ENCODE measurements at places on chromosomes 6 and 20.

DNA sequence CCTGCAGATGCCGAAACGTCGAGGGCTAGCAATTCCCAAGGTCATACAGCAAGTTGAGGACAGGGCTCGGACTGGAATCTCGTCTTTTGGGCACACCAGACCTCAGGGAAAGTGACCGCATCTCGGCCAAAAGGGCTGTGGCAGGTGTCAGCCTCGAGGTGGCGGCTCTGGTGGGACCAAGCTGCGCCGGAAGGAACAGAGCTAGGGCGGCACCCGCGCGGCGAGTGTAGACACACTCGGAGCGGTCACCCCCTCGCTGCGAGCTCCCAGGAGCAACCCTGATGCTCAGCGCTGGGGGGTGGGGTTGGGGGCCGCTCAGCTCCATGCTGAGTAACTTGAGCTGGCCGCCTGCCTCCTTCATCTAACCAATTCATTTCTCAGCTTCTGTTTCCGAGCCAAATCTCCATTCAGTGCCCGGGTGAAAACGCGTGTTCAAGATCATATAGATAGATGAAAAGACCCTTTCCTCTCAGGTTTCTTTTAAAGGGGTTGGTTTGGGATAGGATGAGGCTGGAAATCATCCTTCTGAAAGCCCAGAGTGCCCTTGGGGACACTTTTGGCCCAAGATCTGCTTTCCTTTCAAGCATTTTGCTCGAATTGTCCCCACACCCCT, 2.2 kb upstream of the TUBB2B start:
- no peak for DNase-seq

- no peak for DNase-seq
Measured at GRCh38 chr20:57251344-57251743, 15.1 kb downstream of the BMP7 start.

GRCh38 chr6:170200458-170200891, 90.4 kb downstream of the DLL1 start:
- DNase-seq = no peak

- no peak for DNase-seq
Measured at GRCh38 chr20:19631410-19631809, 126.6 kb upstream of the RIN2 start.

GRCh38 chr6:143966312-143966711, 41.7 kb downstream of the PLAGL1 start:
- DNase-seq = no peak

DNA sequence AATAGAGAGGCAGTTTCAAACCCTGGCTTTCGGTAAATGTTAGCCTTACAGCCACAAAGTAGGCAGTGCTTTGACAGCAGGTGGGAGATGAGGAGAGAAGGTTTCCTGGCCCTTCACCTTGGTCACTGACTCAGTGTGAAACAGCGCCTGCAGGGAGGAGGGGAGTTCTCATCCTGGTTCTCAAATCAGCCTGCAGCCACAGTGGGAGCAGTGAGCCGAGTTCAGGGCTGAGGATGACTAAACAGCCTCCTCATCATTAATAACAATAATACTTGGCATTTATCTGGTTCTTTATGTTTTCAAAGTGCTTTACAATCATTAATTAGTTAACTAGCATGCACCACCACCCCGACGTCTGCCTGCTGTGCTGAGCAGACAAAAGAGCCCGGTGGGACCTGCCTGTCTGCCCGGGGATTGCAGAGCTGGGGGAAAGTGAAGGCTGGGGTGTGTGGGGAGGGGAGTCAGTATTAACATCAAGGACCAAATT, 59.6 kb downstream of the PRDM1 start:
- no peak for DNase-seq

DNA sequence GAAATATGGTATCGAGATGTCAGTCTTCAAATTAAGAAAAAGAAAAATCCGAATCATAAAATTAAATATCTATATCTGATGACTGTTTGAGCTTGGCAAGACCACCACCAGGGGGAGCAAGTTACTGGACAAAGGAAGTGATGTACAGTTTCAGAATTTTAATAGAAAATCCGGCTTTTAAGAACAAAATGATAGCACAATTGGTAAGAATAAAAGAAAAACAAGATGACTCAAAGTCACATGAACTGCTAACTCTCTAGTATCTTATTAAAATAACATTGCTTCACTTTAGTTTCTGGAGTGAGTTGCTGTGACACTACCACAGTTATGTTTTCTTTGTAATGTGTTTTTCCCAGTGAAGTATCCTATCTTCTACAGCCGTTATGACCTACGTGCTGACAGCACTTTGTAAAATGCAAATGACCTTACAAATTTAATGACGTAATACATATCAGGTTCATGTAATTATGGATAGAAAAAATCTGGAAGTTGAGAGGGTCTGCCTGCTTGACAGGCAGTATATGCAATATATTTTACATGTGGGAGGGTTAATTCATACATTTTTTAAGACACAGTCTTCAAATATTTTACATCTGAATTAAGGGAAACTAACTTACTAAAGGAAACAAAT, 405.3 kb upstream of the HS3ST5 start:
- DNase-seq = no peak

- no peak for DNase-seq
Measured at GRCh38 chr6:40965046-40965445, 74.0 kb downstream of the UNC5CL start.

- no peak for DNase-seq
Measured at GRCh38 chr20:23774081-23774480, 23.3 kb upstream of the CST1 start.

DNA sequence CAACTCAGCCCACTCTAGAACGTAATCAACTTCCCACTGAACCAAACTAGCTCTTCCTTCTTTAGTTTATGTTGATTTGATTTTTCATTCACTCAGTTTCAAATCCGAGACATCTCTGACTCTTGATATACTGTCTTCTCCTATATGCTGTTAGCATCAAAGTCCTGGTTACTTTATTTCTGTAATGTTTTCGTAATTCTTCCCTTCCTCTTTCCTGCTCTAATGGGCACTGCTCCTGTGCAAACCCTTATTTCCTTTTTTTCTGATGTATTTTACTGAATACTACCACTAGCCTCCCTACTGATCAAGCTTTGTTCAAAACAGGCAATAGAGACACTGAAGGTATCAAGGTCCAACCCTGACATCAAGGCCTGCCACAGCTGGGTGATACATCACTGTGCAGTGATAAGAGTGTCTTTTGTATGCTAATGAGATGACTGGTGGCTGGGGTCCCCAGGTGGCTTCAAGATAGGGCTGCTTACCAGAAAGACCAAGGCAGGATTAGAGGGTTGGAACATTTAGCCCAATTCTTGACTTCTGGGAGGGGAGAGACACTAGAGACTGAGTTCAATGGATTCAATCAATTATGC, 95.2 kb downstream of the KIF13A start:
- DNase-seq = no peak

GRCh38 chr6:2962004-2962403, 9.4 kb downstream of the SERPINB6 start:
- DNase-seq = no peak

- DNase-seq = no peak
Measured at GRCh38 chr6:91094341-91094740, 507.5 kb upstream of the MAP3K7 start.

DNA sequence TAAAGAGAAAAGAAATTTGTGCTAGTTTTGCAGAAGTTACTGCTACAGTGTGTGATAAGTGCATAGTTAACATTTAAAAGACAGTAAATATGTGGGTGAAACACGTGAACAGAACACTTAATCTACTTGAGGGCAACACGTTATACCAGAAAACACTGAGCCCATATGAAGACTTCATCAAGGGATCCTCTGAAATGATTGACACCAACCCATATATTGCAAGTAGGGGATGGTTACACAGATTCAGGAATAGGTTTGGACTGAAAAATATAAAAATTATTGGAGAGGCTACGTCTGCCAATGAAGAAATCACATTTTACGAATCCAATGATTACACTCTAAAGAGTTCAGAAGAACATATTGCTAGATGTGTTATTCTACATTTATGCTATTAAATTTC, 185.6 kb downstream of the GPX5 start:
- DNase-seq = no peak

- DNase-seq = no peak
Measured at GRCh38 chr20:55880361-55880760, 125.0 kb downstream of the CBLN4 start.

DNA sequence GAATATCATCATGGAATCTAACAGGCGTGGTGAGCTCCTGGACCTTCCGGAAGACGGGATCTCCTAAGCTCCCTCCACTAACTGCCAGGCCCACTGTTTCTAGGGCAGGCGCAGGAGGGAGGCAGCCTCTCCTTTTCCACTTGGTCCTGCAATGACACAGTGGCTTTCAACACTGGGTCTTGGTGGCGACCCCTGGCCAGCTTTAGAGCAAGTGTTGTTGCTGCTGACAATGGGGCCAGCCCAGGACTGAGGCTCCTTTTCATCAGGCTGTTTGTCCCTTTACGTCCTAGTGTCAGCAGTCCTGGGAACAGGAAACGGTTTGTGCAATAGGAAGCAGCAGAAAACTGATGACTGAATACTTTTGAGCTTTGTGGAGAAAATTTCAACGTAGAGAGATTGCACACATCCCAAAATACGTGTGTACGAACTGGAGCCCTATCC, 9.7 kb upstream of the QKI start:
- no peak for DNase-seq

- DNase-seq = no peak
Measured at GRCh38 chr20:41052742-41053419, 24.3 kb downstream of the TOP1 start.

DNA sequence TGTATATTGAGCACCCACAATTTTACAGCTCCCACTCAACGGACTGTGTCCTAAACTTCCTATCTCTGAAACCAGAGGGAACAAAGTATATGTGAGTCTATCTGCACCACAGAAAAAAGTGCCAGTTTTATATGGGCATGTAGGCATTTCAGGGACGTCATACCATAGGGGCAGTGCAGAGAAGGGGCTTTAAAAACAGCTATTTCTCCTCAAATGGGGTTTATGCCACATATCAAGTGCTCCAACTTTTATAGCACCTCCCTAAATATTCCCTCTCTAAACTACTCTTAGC, 28.9 kb upstream of the ASF1A start:
- DNase-seq = no peak

DNA sequence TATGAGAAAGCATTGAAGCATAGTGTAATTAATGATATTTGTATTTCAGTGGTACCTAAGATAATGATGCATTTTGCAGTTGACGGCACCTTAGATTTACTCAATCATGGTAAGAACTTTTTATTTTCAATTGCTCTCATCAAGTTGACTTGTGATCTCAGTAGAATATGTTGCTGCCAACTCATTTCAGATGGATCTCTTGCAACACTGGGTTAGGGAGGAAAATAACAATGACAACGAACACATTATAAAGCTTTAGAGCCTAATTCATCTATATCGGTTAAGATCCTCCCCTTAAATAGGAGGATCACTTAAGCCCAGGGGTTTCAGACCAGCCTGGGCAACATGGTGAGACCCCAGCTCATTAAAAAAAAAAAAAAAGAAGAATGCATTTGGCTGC, 18.0 kb upstream of the TBC1D22B start:
- DNase-seq = no peak

DNA sequence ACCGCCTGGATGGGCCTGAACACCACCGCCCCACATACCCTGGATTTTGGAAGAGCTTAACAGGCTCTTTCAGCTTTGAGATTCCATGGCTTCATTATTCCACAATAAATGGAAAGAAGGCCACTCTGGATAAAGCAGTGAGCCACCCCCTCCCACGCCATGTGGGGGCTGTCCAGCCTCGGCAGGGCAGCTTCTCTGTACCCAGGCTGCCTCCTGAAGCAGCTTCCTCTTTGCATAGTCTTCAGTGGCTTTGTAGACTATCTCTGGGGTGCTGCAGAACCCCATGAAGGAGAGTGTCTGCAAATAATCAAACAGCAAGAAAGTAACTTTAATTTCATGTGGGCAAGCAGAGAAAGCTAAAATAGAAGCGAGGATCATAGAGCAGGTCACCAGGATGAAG, 96.6 kb upstream of the NXT1 start:
- DNase-seq = no peak

GRCh38 chr6:166194914-166195859, 27.5 kb upstream of the TBXT start:
- DNase-seq = no peak

DNA sequence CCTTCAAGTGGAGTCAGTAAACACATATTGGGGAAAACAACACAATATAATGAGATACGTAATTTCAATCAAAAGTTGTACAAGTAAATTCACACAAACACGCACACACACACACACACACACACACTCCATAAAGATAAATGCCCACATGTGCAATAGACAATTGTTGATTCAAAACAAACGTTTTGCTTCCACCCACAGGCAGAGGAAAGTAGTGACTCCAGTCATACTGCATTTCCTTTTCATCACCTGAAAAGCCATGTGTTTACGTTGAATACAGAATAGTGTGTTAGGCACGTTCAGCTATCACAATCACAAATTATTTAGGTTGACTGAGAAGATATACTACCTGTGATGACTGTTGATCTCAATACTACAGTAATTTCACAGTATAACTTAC, 443.8 kb upstream of the MANEA start:
- no peak for DNase-seq

DNA sequence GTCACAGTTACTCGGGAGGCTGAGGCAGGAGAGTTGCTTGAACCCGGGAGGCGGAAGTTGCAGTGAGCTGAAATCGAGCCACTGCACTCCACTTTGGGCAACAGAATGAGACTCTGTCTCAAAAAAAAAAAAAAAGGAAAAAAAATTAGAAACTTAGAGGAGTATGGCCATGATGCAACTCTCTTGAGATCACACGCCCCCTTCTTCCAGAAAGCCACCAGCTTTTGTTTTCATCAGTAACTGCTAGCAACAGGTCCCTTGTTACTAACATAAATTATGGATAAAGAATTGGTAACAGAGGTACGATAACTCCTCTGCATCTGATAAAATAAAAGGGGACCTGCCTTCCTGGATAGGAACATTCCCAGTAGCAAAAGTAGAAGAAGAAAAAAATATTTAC, 308.2 kb downstream of the CD83 start:
- DNase-seq = no peak

DNA sequence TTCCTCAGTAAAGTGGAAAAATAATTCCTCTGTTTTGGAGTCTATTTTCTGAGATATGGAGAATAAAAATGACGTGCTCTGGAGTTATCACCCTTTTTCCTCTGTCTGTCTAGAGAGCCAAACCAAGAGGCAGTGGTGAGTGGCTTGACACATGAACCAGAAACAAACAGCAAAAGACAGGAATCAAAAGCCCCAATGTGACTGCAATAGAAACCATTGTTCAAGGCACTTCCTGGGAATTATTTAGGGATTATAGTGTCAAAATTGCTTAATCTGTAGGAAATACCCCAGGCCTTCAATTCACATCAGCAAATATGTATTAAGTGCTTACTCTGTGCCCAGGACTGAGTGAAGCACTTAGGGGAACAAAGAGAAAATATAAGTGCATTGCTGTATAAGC, 560.4 kb upstream of the JAG1 start:
- no peak for DNase-seq

GRCh38 chr20:19937218-19937617, 79.9 kb upstream of the NAA20 start:
- DNase-seq = no peak

GRCh38 chr20:45857882-45858216, 435 bp downstream of the ZSWIM3 start:
- DNase-seq = no peak

GRCh38 chr20:63138855-63139341, 77.0 kb downstream of the YTHDF1 start:
- no peak for DNase-seq
